Stimulated activated CD8-positive, alpha-beta memory T cell treated with anti-CD3 and anti-CD28 coated beads, Interleukin-2, amount 100 ng/mL, for 1 hour (primary cell): ENCODE measurements at places on chromosomes 11 and 22.

- DNase-seq = no peak
These were observed 332.4 kb upstream of the ARHGAP42 start for GRCh38 chr11:100354736-100355135.

DNA sequence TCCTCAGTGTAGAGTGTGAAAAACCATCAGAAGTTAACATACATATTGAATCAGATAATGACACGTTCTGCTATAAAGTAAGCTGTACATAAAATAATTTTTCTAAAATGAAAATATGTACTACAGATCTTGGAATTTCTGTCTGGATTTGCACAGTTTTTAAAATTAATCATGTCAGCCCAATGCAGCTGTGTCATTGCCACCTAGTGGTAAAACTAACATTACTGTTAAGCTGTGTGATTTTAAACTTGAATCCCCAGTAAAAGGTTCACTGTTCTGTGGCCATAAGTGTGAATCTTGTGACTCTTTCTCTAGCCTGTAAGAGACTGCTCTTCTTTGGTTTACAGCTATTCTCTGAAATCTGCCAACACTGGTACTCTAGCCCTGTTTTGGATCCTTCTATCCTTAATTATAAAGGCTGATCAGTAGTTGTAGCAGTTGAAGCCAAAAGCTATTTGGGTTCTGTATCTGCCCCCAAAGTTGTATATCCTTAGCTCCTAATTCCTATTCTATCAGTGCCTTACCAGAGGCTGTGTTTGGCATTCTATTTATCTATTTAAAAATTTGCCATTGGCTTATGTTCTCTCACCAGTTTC lies 4.0 kb downstream of the JRKL start:
- no peak for DNase-seq

DNA sequence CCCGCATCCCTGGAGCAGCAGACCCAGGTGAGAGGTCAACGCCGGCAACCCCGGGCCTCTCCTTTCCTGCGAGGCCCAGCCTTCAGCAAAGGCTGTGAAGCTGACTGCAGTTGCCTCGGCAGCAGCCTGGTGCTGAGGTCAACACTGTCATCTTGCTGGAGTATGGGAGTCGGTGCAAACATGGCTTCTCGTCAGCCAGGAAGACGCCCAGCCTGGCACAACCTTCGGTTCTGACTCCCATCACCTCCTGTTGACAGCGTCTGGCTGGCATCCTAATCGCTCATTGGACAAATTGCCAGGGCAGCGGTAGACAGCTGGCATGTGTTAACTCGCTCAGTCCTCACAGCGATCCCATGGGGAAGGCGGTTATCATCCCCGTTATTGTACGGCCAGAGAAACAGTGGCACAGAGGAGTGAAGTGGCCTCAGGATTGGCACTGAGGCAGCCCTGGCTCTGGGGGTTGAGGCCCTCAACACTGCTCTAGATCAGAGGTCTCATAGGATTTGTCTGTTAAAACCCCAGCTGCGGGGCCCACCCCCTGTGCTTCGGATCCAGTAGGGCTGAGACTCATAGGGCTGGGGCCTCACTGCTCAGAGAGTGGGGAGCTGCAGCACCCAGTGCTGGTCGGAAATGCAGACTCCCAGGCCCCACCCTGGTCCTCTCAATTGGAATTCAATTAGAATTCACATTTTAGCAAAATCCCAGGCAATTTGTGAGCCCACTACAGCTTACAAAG lies 39.3 kb upstream of the TP53I11 start:
- no peak for DNase-seq

DNA sequence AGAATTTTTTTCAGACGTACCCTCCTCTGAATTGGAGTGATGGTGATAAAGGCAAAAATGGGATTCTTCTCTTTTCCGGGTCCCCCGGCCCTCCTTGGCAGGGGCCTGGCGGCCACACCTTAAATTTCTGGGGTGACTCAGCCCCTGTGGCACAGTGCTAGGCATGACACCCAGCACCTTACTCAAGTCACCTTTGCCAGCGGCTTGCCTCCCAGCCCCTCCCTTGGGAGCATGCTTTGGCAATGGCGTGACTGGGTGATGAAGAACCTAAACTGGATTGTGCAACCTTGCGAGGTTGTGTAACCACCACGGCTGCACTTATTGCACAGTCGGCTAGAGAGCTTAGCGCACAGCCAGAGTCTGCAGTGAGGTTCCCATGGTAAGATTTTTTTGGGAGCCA lies 16.2 kb upstream of the LDLRAD3 start:
- DNase-seq = no peak

GRCh38 chr22:48842976-48843375 lies 984.7 kb downstream of the BRD1 start:
- DNase-seq = no peak

- DNase-seq = no peak
These were observed 135.3 kb downstream of the MORC2 start for GRCh38 chr22:30833322-30833721.

DNA sequence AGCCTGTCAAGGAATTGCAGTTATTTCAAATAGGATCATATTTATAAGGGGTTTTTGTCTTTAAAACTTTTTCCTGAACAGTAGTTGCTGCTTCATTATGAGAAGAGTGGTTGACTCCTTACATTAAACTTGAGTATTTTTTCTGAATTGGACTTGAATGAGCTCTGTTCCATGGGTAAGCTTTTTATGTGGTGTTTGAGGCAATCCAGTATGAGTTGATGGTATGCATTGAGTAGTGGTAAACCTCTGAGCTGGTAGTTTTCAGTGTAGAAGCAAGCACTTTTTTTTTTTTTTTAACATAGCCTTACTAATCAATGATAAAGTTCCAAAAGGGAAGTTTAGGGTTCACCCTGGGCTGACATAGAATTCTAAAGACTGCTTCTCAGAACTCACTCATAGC lies 3.4 kb downstream of the KMT2A start:
- no peak for DNase-seq

- DNase-seq = no peak
These were observed 284.8 kb downstream of the CADM1 start for GRCh38 chr11:115219376-115219775.

DNA sequence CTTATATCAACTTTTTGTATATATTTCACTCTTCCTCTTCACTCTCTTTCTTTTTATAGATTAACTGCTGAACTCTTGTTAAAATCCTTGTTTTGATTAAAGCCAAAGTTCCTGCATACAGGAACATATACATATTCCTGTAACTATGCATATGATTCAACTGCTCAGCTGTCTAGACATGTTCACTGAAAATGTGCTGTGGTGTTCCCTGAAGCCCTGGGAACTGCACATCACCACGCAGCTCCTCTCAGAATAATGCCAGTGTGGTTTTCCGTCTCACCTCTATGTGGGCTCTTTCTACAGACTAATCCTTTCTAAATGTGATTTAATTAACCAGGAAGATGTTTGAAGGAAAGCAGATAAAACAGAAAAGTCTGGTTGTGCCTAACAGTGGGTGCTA lies 25.6 kb upstream of the MMP12 start:
- no peak for DNase-seq

- DNase-seq = no peak
These were observed 16.1 kb downstream of the ALKBH8 start for GRCh38 chr11:107549253-107549953.

GRCh38 chr11:26741036-26741435 lies 19.2 kb upstream of the SLC5A12 start:
- no peak for DNase-seq

DNA sequence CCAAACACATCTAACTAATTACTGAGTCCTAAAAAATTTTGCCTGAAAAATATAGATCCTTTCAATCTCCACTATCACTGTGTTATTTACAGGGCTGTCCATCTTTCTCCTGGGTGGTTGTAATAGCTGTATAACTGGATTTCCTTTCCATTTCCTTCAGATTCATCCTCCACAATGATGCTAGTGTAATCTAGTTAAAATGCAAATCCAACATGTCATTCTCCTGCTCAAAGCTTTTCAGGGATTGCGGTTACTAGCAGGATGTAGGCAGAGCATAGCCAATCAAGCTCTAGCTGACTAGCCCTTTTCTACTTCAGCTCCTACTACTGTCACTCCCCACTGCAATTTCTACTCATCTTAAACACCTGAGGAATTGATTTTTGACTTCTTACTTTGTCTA lies 283.0 kb downstream of the RAB38 start:
- DNase-seq = no peak

DNA sequence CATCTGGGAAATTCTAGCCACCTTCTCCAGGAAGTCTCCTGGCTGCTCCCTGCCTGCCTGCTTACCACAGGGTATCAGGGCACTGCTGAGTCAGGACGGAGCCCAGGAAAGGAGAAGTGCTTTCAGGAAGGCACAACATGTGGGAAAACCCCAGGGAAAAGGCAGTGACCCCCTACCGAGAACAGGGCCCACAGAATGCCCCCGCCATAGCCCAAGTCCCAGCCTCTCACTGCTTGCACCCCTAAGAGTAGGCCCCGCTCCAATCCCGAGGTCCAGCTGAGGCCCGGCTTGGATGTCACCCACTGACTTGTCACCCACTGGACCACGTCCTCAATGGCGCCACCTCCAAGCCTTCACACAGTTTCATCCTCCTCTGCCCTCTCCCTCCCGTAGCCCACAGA lies 34.1 kb downstream of the ARAP1 start:
- DNase-seq = no peak

DNA sequence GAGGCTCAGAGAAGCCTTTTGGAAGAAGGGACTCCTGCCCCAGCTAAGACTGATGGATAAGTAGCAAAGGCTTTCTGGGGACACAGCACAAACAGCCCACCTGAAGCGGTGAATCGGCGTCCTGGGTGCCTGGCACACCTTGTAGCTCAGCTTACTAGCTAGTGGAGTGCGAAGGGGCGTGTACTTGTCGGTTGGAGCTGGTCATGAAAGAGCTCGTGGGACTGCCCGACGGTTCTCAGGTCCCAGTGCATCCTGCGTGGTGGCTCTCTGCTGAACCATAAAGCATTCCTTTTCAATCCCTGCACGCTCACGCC lies 690 bp upstream of the UVRAG start:
- DNase-seq = no peak

DNA sequence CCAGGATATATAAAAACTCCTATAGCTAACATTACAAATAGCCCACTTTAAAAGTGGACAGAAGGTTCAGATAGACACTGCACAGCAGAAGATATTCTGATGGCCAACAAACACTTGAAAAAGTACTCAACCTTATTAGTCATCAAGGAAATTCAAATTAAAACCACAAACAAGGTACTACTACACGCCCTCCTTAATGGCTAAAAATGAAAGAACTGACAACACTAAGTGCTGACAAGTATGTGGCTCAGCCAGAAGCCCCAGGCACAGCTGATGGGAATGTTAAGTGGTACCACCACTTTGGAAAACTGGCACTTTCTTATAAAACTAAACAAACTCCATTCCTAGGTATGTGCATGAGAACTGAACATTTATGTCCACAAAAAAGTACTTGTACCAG lies 320.1 kb downstream of the TBC1D22A start:
- no peak for DNase-seq

- no peak for DNase-seq
These were observed 63.6 kb upstream of the PPARA start for GRCh38 chr22:46086577-46087335.

- no peak for DNase-seq
These were observed 261.3 kb upstream of the ANO5 start for GRCh38 chr11:21931436-21932101.

GRCh38 chr22:50150161-50151129 lies 20.1 kb upstream of the PANX2 start:
- no peak for DNase-seq

- no peak for DNase-seq
These were observed 4.7 kb downstream of the CCDC34 start for GRCh38 chr11:27358296-27358695.

DNA sequence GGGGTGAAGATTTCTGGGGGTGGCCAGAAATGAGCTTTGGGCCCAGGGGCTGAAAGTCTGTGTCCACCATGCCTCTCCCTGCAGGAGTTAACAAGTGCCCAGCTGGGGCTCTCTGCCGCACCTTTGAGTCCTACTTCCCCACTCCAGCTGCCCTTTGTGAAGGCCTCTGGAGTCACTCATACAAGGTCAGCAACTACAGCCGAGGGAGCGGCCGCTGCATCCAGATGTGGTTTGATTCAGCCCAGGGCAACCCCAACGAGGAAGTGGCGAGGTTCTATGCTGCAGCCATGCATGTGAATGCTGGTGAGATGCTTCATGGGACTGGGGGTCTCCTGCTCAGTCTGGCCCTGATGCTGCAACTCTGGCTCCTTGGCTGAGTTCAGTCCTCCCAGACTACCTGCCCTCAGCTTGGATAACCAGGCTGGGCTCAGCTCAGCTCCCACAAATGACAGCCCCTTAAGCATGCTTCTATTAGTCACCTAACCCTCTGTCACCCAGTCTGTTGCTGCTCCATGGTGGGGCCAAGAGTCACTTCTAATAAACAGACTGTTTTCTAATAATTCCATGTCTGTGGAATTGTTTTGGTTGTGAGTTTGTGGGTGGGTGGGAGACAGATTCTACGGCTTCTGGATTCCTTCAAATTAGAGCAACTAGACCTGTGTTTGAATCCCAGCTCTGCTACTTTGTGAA lies 3.0 kb upstream of the INPPL1 start:
- no peak for DNase-seq

DNA sequence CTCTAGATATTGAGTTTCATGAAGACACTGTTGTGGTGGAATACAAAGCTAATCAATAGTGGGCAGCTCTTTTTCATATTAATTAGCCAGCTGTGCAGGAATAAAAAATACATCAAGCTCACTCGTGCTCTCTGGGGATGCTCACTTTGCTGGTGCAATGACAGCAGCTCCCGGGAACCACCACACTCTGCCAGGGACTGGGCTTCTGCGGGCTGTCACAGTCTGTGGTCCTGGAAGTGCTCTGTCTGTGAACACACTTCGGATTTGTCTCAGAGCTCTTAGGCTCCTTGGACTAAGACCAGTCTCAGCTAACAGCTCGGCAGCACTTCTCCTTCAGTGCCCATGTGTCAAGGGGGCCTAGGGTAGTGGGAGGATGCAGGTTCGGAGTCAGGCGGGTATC lies 393.5 kb downstream of the TENM4 start:
- no peak for DNase-seq

GRCh38 chr11:61406067-61406466 lies 13.7 kb downstream of the TMEM216 start:
- no peak for DNase-seq

DNA sequence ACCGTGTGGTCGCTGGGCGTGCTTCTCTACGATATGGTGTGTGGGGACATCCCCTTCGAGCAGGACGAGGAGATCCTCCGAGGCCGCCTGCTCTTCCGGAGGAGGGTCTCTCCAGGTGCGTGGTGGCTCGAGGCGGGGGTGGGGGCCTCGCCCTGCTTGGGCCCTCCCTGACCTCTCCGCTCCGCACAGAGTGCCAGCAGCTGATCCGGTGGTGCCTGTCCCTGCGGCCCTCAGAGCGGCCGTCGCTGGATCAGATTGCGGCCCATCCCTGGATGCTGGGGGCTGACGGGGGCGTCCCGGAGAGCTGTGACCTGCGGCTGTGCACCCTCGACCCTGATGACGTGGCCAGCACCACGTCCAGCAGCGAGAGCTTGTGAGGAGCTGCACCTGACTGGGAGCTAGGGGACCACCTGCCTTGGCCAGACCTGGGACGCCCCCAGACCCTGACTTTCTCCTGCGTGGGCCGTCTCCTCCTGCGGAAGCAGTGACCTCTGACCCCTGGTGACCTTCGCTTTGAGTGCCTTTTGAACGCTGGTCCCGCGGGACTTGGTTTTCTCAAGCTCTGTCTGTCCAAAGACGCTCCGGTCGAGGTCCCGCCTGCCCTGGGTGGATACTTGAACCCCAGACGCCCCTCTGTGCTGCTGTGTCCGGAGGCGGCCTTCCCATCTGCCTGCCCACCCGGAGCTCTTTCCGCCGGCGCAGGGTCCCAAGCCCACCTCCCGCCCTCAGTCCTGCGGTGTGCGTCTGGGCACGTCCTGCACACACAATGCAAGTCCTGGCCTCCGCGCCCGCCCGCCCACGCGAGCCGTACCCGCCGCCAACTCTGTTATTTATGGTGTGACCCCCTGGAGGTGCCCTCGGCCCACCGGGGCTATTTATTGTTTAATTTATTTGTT lies 2.4 kb downstream of the PIM3 start:
- no peak for DNase-seq

- no peak for DNase-seq
These were observed 43.8 kb downstream of the TRIOBP start for GRCh38 chr22:37740455-37741311.
